CD4-positive, alpha-beta T cell treated with Interferon alpha-2 for 1 hour (primary cell): ENCODE measurements at places on chromosomes 4 and X.

DNA sequence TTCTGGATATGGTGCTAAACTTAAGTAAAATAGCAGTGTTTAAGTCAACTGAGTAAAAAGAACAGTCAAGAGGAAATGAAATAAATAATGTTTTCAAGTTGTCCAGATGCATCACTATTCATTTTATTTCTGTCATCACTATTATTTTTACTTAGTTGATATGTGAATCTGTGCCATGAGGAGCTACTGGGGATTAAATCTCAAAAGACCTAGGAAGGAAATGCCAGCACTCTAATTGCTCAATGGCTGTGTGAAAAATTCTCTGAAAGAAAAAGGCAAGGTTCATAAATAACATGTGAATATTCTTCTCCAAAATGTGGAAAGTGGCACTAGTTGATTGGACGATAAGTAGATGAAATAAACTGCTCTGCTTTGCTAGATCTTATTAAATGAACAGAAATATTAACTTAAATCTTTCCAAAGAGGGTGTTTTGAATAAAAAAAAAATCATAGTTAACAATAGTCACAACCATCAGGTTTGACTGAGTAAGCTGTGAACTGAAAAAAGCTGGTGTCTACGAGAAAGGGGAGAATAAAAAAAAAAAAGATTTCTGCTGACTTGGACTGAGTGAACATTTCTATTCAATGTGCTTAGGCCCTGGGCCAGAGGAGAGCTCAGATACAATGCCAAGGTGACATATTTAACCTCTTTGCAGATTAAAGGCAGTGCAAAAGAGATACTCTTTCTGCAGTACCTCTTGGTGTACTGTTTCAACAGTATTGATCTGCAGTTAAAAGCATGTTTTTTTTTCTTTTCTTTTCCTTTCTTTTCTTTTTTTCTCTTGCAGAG is 1.6 kb downstream of the SPARCL1 start:
- DNase-seq = no peak

DNA sequence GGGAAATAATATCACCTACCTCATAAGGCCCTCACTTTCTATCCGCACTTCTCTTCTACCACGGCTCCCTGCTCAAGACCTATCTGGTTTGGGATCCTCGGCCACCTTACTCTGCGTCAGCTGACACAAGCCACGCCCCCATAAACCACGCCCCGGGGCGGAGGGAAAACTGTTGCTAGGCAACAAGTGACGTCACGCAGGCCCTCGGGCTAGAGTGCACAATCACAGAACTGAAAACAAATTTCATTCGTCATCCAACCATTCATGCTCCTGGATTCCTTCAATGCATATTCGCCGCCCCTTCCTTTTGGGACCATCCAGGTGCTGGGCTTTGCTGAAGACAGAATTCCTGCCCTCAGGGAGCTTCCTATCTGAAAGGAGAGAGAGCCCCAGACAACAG is 66.3 kb downstream of the SMC1A start:
- DNase-seq = peak; percentile 20

DNA sequence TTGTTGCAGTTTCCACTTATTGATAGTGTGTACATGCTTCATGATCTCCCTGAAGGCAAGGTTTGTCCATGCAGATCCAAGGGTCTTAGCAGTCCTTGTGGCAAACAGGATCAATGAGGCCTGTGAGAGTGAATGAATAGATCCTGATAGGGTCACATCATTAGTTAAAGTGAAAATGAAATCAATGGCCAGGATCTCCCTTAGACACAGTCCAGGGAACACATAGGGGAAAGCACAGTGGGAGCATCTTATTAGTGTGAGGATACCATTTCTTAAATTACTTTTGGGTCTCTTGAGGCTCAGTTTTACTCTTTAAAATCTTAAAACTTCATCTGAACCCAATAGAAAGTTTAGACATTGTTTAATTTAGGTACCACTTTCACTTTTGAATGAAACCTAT is 59.3 kb downstream of the ARHGAP6 start:
- no peak for DNase-seq

DNA sequence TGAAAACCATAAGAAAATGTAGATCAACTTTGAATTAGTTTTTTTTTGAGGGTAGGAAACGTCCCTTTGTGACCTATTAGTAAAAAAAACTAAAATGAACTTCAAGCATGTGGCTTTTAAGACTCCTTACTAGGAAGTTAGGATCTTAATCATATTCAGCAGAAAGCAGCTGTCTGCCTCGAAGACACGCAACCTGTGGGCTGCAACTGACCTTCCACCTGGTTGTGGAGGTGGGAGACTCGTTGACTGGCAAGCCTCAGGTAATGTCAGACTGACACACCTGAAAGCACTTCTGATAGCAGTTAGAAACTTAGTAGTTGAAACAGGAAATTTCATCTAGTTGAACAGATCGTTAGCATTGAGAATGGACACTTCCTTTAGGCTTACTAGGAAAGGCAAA is 37.4 kb downstream of the CCNG2 start:
- no peak for DNase-seq

DNA sequence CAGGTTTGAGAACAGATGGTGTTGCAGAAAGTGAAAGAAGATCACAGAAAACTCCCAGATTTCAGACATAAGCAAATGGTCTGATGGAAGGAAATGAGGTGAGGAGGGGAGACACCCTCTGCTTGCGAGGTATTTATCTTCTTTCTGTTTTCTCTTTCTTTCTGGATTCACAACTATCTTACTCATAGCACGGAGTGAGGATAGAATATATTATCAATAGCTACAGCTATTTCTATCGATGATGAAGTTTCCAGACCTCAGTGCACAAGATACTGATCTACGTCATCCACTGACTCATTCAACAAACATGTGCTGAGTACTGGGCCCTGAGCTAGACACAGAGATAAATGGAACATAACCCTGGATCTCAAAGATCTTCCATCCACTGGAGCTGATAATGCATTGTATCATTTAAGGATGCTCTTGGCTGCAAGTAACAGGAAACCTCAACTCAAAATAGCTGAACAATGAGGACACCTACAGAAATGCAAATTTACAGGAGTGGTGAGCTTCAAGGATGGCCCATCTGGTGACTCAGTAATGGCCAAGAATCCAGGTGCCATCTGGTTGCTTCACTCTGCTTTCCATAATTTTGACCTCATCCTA is 21.2 kb downstream of the SLC2A9 start:
- DNase-seq = no peak

GRCh38 chr4:44668526-44668925 is 9.7 kb upstream of the GUF1 start:
- DNase-seq = no peak

DNA sequence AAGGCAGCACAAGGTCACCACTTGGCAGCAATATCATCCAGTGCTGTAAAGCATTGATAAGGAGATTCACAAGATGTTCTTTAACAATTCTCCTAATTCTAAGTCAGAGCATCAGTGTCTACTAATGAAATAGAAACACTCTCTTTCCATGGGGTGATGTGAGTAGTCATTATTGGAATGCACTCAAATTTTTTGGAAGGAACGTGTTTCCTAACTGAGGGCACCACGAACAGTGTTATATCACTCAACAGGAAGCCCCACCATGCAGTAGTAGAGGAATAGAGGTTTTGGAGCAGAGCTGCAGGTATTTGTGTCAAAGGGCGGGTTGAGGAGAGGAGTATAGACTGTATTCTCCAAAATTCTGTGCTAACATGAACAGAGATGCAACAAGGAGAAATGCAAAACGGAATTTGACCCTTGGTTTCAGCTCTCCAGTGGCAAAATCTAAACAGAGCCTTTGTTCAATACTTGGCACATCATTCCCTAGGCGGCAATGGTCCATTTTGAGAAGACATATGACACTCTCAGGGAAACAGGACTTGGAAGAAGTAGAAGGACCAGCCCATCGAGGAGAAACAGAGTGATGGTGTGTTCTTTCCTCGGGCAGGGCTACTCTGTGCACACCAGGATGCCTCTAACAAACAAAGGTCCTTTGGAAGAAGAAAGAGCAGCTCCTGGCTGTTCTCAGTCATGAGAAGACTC is 98.9 kb downstream of the CPEB2 start:
- DNase-seq = no peak
